ENCODE measurements at places on chromosomes 13 and 19.
A peak's percentile ranks its signal among the peaks of the same experiment; 100 is the strongest.

DNA sequence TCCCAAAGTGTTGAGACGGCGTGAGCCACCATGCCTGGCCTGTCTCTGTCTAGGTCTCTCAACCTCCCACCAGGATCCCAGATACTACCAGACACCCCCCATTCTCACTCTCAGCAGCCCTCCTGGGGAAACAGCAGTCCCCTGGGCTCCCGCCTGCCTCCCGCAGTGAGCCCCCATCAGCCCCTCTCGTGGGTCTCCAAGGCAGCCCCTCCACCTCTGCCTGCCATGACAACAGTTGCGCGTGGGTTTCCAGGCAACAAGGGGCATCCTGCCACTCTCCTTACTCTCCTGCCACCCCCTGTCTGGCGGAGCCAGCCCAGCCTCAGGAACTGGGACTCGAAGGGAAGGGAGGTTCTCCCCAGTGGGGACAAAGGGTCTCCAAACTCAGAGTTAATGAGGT is 5.2 kb downstream of the LRRC4B start:
- DNase-seq = no peak

DNA sequence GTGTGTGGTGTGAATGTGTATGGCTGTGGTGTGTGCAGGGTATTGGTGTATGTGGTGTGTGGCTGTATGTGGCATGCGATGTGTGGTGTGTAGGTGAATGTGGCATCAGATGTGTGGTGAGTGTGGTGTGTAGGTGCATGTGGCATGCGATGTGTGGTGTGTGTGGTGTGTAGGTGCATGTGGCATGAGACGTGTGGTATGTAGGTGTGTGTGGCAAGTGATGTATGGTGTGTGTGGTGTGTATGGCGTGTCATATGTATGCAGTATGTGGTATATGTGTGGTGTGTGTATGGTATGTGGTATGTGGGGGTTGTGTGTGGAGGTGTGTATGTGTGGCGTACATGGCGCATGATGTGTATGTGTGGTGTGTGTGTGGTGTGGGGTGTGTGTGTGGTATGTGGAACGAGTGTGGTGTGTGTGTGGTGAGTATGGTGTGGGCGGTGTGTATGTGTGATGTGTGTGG is 63.4 kb downstream of the PEPD start:
- no peak for DNase-seq

- no peak for DNase-seq
Measured at GRCh38 chr13:110669036-110669435, 36.9 kb downstream of the CARS2 start.

DNA sequence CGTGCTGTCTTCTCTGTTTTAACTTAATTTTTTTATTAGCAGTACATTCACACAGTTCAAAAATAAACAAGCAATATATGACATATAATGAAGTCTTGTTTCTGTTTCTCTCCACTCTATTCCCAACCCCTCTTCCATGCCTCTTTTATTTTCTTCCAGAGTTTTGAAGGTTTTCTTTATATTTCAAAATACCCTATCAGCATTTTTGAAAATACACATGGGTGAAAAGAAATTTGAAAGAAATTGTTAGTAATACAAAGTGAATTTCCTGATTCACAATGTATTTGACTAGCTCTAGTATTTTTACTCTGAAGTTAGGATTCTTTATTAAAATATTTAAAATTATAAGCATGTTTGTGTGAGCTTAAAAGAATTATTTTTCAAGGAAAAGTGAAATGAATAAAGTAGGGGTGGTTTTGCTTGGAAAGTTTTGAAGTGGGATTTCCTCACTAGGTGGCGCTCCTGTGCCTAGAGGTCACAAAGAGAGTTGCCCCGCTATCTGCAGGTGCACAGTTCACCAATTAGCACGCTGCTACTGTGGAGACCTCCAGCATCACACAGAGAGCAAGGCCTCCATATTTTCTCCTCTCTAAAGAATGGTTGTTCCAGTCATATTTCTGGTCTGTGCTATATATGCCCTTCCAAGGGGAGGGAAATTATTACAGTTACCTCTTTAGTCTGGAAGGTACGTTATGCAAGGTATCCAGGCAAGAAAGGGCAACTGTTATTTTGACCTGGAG is 37.6 kb downstream of the SOX21 start:
- DNase-seq = peak; percentile 40

DNA sequence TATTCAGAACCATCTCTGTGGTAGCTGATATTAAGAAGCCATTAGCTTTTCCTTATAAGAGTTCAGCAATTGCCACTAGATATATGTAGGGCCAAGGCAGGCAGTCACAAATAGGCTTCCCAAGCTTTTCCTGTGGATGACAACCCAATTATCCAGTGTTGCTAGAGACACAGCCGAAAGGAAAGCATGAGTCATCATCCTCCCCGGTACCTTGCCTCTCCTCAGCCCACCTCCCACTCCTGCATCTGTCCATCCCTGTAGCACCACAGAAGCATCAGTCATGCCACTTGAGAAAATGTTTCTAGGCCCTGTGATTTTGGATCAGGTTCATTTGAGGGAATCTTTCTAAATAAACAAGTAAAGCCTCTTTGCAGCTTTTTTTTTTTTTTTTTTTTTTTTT is 204.3 kb downstream of the DNAJC15 start:
- peak; percentile 19 for DNase-seq

GRCh38 chr13:45700971-45701900 is 884 bp upstream of the CBY2 start:
- DNase-seq = no peak

DNA sequence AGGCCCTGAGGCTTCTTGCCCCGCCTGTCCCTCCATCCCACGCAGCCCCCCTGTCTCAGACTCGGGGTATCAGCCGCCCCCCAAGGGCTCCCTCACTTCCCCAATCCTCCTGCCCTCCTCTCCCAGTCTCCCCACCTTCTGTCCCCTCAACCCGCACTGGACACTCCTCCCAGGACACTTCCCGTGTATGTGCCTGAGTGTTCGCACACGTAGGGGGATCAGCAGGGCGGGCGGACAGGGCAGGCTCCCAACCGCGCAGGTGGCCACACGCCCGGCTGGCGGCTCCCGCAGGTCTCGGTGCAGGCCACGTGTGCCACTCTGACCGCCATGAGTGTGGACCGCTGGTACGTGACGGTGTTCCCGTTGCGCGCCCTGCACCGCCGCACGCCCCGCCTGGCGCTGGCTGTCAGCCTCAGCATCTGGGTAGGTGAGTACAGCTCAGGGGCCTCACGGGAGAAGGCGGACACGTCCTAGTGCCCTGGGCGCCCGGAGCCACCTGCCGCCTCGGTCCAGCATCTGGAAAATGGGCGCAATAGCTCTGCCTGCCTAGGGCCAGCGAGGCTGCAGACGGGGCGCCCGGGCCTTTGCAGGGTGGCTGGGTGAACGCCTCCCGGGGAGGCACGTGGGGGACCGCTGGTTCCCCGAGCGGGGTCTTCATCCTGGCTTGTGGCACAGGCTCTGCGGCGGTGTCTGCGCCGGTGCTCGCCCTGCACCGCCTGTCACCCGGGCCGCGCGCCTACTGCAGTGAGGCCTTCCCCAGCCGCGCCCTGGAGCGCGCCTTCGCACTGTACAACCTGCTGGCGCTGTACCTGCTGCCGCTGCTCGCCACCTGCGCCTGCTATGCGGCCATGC is 2.3 kb downstream of the KISS1R start:
- DNase-seq = no peak

DNA sequence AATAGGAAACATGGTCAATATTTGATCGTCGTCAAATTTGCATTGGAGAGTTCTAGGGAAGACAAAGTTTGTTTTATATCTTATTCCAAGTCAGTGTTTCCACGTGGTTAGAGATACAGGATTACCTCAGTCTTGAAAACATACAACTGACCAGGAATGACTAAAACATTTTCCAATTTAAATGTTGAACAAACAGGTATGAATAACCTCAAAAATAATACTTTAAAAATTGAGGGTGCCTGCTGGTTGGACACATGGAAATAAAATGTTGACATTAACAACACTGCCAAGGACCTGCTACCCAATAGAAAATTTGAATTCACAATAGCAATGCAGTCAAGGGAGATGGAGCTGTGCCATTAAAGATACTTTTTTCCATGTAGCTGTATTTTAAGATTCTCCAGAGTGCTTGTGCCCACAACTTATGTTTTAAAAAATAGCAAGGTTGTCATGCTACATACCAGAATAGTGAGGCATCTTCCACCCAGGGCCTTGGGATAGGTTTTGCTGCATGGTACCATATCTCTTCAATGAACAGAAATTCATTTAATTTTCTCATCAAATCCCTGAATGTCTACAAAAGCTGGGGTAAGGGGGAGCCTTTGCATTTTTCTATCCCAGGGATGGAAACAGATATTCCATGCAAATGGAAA is 260.8 kb downstream of the EFNB2 start:
- DNase-seq = no peak

DNA sequence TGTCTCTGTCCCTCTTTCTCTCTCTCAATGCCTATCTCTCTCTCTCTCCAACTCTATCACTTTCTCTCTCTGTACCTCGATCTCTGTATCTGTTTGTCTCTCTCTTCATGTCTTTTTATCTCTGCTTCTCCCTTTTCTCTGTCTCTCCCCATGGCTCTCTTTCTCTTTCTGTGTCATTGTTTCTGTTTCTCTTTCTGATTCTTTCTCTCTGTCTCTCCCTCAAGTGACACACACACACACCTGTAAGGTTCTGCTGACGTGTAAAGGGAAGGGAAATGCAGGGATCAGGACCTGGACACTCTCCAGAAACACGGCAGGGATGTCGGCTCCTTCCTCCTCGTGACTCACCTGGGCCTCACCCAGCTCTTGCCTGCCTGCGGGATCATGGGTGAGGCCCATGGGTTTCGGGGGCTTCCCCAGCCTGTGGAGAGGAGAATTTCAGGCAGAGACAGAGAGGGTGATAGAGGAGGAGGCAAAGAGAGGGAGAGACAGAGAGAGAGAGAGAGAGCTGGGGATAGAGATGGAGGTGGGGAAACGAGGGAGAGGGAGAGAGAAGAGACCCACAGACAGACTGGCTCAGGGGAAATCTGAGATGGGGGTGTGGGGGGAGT is 5.4 kb upstream of the PLAUR start:
- DNase-seq = peak; percentile 80

- no peak for DNase-seq
Measured at GRCh38 chr19:19741184-19741583, 8.3 kb upstream of the ZNF14 start.

GRCh38 chr19:43966079-43966694 is 15.2 kb downstream of the ZNF221 start:
- DNase-seq = peak; percentile 26

GRCh38 chr13:71875823-71876222 is 8.8 kb upstream of the DACH1 start:
- DNase-seq = no peak

DNA sequence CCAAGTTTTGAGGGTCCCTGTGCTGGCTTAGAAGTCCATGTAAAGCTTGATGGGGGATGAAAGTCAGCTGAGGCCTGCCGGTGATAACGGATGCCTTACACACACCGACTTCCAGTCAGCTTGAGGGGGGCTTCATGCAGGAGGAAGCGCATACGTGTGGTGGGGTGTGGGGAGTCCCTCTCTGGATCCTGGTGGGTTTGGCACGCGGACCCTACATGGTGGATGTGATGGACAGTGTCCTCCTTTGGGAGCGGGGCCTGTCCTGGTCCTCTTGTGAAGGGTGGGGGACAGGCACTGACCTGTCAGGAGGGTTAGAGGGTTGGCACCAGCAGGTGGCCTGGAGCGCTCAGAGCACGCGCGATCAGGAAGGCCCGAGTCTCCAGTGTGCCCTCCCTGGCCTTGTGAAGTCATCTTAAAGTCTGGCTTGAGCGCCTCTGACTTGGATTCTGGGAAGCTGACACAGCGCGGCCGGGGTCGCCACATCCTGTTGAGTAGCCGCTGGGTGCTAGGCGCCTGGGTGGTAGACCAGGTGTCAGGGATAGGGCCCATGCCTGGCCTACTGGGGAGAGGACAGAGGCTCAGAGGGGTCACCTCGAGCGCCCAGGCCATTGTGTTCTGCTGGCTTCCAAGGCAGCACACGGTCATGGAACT is 2.9 kb downstream of the DAZAP1 start:
- peak; percentile 49 for DNase-seq

Data from amniotic epithelial cell (primary cell).